ENCODE measurements at places on chromosomes 11 and 22. TPM values are rescaled to one million over a fixed set of nuclear protein-coding genes. Genes with fewer than 3 reads are reported as not detected.

DNA sequence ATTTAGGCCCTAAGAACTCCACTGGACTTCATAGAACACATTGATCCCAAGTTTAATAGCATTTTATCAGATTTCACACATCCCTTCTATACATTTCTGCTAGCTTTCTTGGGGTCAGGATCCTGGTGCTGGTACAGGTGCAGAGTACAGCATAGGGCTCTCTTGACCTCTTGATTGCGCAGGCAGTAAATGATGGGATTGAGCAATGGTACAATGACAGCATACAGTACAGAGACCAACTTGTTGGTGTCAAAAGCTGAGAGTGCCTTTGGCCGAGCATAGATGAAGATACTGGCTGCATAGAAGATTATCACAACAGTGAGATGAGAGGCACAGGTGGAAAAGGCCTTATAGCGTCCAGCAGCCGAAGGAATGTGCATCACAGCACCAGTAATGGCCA lies 4.8 kb downstream of the OR6A2 start:
- ATAC-seq: no peak

GRCh38 chr11:62233730-62234129 lies 8.3 kb upstream of the SCGB1D2 start:
- ATAC-seq: no peak

- no peak for ATAC-seq
These were observed 16.6 kb downstream of the TTLL8 start for GRCh38 chr22:50041361-50042065.

DNA sequence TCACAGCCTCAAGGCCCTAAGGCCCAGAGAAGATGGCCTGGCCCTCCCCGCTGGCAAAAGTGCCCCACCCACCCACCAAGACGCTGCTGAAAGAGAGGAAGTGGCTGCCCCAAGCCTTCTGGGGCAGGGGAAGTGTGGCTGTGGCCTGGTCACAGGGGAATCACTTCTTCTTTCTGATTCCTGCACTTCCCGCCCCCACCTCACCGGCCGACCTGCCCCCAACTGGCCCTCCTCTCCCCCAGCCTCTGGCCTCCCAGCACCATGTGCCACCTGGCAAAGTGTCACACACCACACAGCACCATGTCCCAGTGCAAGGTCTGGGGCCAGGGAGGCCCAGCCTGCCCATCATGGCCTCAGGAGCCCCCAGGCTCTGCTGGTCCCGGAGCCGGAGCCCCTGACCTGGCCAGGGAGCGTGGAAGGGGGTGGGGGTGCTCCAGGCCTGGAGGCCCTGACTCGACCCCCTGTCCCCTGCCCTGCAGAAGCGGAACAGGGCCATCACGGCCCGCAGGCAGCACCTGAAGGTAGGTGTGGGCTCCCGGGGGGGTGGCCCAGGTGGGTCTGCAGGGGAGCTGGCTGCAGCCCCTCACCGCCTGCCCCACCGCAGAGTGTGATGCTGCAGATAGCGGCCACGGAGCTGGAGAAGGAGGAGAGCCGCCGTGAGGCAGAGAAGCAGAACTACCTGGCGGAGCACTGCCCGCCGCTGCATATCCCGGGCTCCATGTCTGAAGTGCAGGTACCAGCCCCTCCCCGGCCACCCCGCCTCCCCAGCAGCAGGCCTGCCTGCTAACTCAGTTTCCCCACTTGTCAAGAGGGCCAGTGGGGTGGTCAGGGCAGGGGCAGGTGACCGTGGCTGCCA lies 1.4 kb downstream of the TNNI2 start:
- ATAC-seq: no peak

GRCh38 chr22:29163808-29164207 lies 41.9 kb upstream of the EMID1 start:
- ATAC-seq: no peak

- ATAC-seq: no peak
These were observed 899 bp upstream of the KLHDC7B start for GRCh38 chr22:50544746-50545253.

GRCh38 chr11:62547691-62548281 lies 1.2 kb upstream of the AHNAK start:
- no peak for ATAC-seq

The RIMBP3C gene
- 0.06 TPM for total RNA-seq

The DERL3 gene
- 9.3 TPM for total RNA-seq

Data from activated T-helper 17 cell treated with anti-CD3 and anti-CD28 coated beads, Interleukin-2, amount 50 U/mL, for 72 hours (primary cell).